ENCODE measurements at places on chromosomes 3 and 15.

DNA sequence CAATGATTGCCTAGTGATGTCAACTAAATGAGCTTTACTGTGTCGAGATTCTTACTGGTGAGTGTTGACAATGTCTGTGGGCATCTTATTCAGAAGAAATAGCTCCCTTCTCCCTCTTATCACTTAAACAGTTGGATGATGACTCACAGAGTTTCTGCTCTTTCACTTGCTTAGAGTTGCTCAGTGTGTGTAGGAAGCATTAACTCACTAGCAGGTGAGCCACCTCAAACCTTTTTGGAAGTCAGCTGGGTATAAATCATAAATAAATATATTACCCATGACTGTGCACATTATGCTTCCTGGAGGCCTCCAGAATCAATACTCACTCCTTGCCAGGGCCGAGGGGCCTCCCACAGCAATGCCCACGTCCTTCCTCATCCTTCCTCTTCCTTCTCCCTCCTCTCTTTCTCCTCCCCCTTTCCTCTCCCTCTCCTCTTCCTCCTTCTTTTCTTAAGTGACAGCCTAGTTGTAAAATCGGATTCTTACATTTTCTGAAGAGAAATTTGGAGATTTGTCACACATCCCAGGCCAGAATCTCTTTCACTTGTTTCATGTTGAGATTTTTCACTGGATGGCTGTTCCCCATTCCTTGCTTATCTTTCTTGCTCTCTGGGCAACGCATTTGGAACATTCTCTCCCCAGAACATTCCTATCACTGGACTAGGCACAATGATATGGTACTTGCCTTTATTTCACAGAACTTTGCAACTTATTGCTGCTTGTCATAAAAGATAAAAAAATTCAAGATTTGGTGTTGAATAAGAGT is 17.5 kb downstream of the SHC4 start:
- DNase-seq, result peak; percentile 56

GRCh38 chr15:70432924-70433495 is 330.3 kb downstream of the UACA start:
- DNase-seq, result no peak

DNA sequence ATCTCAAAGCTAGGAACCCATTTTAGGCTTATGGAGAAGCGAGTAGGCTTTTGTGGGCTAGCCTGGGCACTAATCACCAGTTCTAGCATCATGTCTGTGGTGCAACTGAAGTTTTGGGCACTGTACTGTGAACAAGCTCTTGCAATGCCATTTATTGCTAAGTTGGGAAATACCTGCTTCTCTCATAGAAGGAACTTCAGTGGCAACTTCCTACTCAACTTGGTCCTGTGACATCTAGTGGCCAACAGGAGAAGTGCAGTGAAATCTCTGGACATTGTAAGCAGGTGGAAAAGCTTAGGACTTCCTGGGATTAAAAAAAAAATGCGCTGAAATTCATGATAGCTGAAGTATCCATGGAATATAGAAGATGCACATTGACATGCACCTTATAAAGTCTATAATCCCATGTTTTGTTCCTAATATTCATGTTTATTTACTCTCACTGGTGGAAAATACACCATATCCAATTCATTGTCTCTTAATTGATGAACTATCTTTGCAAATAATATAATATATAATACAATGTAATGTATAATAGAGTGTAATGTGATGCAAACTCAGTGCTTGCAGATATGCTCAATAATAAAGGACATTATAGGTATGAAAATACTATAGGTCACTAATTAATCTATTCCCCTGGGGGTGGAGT is 6.5 kb upstream of the ALDH1A3 start:
- DNase-seq, result peak; percentile 85

GRCh38 chr15:65332391-65333147 is 28.1 kb downstream of the RNU5B-1 start:
- no peak for DNase-seq

DNA sequence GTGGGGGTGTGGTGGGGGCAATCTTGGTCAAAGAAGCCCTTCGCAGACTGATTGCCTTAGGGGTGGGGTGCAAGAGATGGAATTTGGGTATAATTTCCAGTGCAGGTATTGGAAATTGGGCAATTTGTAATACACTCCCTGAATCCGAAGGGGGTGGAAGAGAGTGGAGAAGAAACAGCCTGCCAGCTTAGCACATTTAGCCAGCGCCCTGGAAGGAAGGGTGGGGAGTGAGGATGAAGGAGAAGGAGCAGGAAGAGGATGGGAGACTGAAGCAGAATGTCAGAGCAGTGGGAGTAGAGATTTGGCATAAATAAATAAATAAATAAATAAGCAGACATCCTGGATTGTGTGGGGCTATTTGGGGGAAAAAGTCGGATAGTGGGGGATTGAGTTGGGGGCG is 1.6 kb downstream of the GAP43 start:
- DNase-seq, result no peak

GRCh38 chr15:44726568-44727484 is 9.5 kb upstream of the TRIM69 start:
- peak; percentile 95 for DNase-seq

- no peak for DNase-seq
Observed at GRCh38 chr15:82944056-82944455, 8.5 kb downstream of the HOMER2 start.

DNA sequence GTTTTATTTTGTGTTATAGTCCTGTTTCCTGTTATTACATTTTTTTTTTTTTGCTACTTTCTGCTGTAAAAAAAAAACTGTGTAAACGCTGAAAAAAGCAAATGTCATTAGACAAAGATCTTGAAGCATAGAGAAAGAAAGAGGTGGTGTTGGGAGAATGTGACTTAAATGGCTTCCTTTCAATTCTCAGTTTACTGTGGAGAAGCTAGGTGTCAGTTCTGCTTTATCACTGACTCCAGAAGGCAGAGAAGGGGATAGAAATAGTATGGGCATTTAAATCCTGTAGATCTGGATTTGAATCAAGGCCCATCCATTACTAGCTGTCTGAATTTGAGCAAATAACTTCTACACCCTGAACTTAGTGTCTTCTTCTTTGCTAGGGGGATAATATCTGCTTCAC is 23.0 kb downstream of the PPM1L start:
- DNase-seq, result no peak

- DNase-seq, result peak; percentile 95
Observed at GRCh38 chr15:83287541-83288027, 3.1 kb upstream of the BNC1 start.
